ENCODE measurements at places on chromosomes 13 and 19.

DNA sequence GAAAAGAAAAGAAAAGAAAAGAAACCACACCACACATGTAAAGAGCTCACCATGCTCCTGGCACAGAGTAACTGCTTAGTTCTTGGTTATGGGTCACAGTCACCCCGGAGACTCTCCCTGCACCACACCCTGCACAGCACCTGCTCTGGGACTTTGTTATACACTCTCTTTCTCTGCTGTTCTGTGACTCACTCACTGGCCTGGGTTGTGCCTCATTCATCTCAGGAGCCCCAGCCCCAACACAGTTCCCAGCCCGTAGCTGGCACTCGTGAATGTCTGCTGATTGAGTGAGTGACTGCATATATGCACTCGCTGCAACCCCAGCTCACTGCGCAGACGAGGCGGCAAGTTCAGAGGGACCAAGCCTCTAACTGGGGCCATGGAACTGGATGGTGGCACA is 22.9 kb upstream of the ZNF507 start:
- DNase-seq, result no peak

DNA sequence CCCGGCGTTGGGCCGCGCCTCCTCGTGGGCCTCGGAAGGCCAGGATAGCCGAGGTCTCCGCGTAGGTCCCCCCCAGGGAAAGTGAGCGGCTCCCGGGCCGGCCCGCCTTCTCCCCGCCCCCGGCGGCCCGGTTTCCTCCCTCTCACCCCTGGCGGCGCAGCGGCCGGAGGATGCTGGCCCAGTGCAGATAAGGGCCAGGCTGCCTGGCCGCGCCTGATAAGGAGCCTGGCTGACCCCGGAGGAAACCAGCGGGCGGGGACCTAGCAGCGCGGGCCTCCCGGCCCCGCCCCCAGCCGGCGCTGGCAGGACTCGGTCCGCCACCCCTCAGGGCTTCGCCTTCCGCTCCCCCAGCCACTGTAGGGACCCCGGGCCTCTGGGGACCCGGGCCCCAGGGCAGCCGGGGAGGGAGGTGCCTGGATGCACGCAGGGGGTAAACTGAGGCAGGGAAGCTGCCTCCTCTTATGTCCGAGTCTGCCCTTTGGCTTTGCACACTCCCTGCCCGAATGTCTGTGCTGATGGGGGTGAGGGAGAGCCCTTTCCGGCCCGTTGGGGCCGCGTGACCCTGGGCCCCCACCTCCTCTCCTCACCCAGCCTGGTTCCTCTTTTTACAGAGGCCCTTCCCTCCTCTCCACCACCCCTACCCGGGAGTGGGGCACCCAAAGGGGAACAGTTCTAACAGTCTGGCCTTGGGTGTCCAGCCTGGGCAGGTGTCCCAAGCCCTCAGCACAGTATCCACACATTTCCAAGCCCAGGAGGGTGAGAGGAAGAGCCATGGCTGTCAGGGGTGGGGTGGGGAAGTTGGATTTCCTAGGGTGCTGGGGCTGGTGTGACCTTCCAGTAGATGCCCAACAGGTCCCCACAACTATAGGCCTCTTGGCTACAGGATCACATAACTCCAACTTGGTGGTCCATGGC is at the start of gene LYL1:
Gene LYL1 (minus strand): TSS at position 193 of the 915 bp plus-strand sequence. CDS start 1,687 bp downstream, outside the sequence.
- DNase-seq, result no peak

DNA sequence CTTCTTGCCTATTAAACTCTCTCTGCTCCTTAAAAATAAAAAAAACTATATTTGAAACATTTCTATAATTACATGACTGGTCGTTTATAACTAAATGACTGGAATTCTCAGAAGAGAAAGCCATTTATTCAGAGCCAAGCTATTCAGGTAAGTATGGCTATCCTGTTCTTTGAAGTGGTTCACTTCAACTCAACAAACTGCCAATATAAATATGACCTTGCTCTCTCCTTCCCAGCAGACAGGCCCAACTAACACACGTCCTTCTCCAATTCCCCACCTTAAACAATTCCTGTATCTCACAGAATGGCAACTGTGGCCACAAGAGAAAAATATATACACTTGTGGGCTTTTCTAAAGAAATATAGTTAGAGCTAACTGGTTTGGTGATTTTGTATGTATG is 153.9 kb downstream of the MIPEP start:
- no peak for DNase-seq

DNA sequence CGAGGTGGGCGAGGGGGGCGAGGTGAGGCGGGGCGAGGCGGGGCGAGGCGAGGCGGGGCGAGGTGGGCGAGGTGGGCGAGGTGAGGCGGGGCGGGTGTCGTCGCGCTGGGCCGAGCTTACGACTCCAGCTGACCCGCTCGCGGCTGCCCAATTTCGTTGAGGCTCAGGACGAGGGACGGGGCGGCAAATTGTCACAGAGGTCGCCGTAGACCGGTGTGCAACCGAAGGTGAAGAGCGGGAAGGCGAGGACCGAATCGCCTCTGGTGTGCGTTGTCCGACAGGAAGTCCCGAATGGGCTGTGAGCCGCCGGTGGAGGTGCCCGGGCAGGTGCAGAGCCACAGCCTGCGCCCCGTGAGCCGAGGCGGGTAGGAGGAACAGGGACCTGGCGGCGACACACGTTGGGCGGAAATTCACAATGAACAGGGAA is at the start of gene LACC1:
Gene LACC1 (plus strand): TSS at position 150 of the 427 bp plus-strand sequence. CDS start 1,082 bp downstream, outside the sequence.
- no peak for DNase-seq

DNA sequence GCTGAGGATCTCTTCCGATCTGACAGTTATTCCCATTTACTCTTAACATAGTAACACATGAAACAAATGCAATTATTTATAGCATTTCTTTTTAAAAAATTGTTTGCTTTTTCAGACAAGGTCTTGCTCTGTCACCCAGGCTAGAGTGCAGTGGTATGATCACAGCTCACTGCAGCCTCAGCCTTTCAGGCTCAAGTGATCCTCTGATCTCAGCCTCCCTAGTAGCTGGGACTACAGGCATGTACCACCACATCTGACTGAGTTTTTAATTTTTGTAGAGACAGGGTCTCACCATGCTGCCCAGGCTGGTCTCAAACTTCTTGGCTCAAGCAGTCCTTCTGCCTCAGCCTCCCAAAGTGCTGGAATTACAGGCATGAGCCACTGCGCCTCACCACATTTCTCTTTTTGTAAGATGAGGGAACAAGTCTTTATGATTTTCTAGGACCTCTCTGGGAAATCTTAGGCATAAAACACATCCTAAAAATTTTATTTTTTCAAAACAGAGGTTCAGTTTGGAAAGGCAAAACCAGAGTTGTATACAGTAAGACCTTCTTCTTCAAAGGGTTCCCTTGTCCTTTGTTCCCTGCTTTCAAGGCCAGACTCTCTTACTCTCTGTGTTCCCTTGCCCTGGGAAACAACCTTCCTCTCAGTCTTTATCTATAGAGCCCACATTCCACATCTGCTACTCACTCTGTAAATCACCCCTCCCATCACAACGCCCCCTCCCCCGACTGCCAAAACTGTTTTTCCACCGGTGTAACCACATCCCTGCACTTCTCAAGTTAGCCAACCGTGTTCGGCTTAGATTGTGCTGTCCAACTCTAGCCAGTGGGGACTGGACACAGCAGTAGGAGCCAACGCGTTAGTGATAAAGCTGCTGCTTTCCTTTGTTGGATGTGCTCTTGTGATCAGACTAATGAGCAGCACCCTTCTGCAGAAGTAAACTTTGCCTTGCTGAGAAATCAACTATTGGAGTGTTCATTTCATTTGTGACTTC is 56.2 kb downstream of the DHRS12 start:
- no peak for DNase-seq

DNA sequence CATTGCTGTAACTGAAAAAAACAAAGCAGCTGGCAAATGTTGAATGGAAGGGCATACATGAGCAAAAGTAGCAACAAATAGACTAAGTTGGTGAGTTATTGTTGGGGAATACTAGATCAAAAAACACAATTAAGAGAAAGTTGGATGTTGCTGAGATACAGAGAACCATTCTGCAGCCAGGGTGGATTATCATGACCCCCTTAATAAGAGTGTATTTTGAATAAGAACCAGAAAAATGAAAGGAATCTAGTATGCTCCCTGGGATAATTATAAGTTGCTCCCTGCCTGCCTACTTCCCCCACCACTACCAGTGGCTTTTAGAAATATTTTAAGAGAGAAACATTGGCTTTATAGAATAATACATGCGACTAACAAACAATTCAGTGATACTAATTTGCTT is 14.5 kb upstream of the TRPC4 start:
- no peak for DNase-seq

DNA sequence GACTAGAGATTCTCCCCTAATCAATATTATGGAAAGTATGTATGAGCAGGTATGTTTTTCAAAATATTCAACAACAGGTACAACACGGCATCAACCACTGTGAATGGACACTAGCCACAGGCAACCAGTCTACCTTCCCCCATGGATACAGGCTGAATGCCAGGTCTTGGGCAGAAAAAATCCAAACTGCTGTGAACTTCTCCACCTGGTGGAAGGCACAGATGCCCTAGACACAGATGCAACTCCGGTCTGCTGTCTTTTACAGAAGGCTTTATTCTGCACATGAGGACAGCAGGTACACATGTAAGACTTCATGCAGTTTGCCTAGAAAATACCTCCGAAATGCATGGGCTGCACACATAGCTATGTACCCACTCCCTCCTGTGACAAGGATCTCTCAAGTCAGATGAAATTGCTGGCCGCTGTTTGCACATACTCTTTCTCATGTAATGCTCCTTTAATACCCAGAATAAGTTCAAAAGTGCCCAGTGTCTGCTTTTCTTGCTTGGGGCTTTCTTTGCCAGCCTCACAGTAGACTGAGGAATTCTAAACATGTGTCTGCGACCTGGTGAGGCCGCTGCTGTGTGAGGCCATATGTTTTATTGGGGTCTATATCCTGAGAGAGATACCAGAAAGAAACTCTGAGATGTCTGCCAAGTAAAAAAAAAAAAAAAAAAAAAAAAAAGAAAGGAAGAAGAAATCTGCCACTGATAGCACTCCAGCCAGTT is 325.9 kb downstream of the FOXO1 start:
- no peak for DNase-seq

DNA sequence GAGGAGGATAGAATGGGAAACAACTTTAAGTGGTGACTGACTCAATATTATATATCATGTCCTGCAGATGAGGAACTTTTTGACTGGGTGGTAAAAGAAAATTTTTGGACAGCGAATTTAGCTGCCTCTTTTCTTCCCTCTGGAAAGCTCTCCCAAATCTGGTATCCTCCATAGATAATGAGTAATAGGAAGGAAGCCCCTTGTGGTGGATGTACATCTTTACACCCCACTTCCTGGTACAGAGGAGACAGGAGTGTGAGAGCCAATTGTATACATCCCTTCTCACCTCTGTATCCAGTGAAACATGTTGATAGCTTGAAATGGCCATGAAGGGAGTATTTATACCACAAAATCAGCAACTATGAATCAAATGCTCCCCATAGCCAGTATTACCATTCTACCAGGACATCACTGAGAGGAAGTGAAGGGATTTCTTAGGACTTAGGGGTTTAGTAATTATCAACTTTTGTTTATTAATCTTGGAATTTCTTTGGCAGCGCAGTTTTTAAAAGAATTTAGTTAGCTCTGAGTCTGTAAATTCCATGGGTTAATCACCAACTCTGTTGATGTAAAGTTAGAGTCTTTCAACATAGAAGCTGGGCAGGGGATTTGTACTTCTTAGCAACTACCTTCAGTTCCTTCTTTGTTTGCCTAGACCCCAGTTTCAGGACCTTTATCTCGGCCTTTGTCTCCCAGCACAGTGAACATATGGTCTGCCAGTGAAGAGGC is 17.0 kb upstream of the TDRD3 start:
- no peak for DNase-seq

GRCh38 chr19:5478241-5478924 is 23.2 kb downstream of the ZNRF4 start:
- DNase-seq, result no peak

- peak; percentile 11 for DNase-seq
Observed at GRCh38 chr13:85503797-85504196, 295.4 kb downstream of the SLITRK6 start.

Data from HCEC 1CT (cell line).